H4 (cell line): ENCODE measurements at places on chromosomes 1 and 21. TPM values are rescaled to one million over a fixed set of nuclear protein-coding genes. Genes with fewer than 3 reads are reported as not detected.

DNA sequence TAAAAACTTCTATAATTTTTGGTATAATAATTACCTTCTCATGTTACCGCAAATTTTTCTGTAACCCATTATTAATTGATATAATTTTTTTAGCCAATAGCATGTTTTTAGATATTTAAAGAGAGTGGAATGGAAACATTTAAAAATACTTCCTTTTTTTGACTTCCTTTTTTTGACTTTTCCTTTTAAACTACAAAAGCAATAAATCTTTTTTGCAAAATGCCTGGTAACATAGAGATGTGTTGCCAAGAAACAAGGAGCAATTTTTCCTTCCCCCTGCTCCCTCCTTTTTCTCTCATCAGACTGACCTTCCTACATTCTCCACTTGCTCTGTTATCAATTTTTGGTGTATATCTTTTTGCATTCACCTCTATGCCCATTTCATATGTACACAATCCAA is 666.2 kb downstream of the ADGRL2 start:
- no peak for DNase-seq

The KCNA3 gene
- not detected in 2 replicates for total RNA-seq

The AIRE gene
- not detected in 2 replicates for total RNA-seq

DNA sequence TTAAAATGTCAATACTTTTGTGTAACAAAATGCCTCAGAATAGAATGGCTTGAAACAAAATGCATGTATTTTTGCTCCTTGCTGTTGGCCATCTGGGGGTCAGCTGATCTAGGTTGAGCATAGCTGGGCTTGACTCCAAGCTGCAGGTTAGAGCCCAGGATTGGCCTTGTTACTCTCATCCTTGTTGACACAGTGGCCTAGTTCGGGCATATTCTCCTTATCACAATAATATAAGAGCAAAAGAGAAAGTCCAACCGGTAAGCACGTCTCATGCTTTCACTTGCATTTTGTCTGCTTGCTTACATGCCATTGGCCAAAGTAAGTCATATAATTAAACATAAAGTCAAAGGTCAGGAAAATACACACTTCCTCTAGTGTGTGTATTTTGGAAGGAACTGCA is 456.2 kb downstream of the KCNT2 start:
- DNase-seq: no peak

The CDC7 gene
- total RNA-seq: 13.6 and 14.3 TPM in 2 replicates
